AG09309 (cell line): ENCODE measurements at places on chromosomes 11 and 22.

- no peak for DNase-seq
Observed at GRCh38 chr11:124793466-124794278, 6.5 kb downstream of the MSANTD2 start.

DNA sequence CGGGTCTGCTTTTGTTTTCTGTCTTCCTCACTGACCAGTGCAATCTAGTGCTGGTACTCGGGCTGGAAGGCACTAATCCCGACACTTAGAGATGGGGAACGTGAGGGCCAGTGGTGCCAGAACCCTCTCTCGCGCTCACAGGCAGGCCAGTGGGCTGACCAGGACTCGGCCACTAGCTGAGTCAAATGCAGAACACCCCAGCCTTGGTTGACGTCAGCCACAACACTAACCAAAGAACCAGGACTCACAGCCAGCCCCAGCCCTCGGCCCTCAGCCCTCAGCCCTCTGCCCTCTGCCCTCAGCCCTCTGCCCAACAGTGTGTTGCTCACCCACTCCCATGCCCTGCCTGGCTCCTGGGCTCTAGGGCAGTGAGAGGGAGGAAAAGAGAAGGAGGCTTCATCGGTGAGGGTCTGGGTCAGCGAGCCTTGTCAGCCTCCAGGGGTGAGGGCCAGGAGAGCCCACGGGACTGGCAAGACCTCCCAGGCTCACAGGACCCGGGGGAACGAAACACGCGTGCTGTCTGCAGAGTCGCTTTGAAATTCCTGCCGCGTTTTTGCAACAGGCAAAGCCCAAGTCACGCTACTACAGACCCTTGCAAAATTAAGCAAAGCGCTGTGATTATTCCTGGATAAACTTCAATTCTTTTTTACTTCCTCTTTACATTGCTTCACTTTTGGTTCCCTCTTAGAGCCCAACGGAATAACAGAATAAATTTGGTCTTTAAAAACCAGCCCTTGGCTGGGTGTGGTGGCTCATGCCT, 27.5 kb downstream of the KIAA0930 start:
- no peak for DNase-seq

- no peak for DNase-seq
Observed at GRCh38 chr11:30991802-30992512, 377.6 kb downstream of the DCDC1 start.

DNA sequence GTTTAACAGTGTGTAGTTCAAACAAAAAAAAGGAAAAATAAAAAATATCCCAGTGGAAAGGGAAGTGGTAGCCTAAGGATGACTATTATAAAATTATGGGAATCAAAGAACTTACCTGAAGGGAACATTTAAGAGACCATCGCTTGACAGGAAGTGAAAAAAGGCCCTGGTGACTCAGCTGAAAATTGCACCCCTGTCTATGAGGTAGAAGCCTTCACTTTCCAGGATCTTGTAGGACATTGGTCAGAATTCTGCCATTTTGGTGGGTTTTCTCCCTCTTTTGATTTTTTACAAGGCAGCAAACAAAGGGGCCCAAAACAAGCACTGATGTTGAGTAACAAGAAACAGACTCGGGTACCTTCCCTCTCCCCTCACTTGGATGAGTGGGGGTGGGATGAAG, 15.6 kb downstream of the DDX17 start:
- no peak for DNase-seq

- DNase-seq: no peak
Observed at GRCh38 chr11:80872116-80872728, 1431.4 kb upstream of the TENM4 start.

- no peak for DNase-seq
Observed at GRCh38 chr11:119352857-119353260, 6.4 kb upstream of the MFRP start.

- no peak for DNase-seq
Observed at GRCh38 chr11:17658211-17658610, 61.2 kb upstream of the MYOD1 start.

DNA sequence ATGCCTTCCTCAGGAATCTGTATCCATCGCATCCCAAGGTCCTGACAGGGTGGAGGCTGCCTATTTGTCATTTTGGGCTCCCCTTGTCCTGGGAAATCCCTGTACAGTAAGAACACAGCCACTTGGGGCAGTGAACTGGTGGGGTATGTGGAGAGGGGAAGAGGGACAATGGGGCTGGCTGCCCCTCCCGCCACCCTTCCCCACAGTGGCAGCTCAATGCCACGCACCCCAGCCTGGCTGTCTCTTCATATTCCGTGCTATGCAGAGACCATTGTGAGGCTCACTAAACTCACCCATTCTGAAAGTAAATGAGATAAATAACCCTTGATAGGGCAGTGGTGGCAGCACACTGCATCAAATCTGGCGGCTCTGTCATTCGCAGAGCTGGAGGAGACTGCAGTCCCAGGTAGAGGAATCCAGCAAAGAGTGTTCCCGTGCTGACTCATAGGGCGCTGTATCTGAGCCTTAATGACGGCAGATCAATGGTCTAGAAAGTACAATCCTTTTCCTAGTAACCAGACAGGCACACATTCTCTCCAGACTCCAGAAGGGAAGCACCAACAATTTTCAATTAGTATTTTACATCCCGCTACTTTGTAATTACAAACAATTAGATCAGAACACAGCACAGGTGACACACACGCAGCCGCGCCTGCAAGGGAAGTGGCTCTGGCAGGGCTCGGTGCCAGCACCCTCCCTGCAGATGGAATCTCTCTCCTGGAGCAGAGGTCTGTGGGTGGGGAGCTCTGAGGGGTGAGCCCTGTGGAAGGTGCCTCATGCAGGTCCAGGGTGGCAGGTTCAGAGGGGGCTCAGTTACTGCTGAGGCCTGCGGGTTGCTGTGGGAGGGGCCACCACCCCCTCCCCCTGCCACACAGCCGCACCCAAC, 167.9 kb upstream of the B3GAT1 start:
- no peak for DNase-seq

DNA sequence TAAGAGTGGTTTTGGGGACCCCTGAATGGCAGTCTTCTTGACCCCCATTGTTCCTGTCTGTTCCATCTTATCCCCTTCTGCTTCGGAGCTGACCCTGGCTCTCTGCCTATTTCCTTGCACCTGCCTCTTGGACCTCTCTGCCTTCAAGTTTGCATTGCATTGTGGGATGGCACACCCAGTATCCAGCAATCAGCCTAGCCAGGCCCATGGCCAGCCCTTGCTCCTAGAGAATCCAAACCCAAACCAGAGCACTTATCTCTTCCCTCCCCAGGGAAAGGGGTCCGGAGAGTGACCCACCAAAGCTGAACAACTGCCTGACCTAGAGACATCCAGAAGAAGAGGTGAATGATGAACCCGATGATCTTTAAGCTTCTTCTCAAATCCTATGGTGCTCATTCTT, 607.3 kb upstream of the CADM1 start:
- DNase-seq: no peak

GRCh38 chr22:50202130-50202666, 1.4 kb downstream of the SELENOO start:
- DNase-seq: no peak

DNA sequence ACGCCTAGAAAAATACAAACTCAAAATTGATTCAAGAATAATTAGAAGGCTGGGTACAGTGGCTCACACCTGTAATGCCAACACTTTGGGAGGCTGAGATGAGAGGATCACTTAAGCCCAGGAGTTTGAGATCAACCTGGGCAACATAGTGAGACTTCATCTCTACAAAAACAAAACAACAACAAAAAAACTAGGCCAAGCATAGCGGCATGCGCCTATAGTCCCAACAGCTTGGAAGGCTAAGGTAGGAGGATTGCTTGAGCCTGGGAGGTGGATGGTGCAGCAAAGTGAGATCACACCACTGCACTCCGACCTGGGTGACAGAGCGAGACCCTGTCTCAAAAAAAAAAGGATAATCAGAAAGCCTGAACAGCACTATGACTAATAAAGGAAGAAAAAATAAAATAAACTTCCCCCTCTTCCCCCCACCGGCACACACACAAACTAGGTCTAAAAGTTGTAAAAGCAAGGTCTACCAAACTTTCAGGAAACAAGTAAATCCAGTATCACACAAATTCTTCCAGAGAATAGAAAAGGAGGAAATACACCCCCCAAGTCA, 35.8 kb downstream of the RRAS2 start:
- no peak for DNase-seq
